CD4-positive, alpha-beta T cell treated with Interleukin-1 beta for 1 hour (primary cell): ENCODE measurements at places on chromosomes 5 and 9.
A peak's percentile ranks its signal among the peaks of the same experiment; 100 is the strongest.

DNA sequence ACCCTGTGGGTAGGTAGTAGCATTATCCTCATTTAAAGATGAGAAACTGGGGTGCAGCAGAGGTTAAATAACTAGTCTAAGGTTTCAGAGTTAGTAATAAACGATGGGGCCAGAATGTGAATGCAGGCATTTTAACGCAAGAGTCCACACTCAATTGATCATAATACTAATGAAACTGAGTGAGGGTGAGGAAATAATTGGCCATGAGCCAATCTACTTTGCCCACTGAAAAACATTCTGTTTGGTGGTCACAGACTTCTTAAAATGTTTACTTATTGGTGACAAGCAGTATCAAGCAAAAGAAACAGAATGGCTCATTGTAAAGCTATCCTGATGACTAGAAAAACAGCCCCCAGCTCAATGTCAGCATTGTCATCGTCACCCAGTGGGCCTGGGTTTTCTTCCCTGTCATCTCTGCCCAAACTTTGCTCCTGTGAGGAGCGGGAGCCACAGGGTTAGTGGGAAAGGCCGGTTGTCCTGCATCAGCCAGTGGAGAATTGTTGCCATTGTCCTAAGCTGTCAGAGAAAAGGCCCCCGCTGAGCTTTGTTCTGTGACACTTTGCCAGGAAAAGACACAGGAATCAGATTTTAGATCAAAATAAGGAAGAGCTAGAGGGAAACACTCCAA is 77.3 kb upstream of the MAN2A1 start:
- DNase-seq, result no peak

DNA sequence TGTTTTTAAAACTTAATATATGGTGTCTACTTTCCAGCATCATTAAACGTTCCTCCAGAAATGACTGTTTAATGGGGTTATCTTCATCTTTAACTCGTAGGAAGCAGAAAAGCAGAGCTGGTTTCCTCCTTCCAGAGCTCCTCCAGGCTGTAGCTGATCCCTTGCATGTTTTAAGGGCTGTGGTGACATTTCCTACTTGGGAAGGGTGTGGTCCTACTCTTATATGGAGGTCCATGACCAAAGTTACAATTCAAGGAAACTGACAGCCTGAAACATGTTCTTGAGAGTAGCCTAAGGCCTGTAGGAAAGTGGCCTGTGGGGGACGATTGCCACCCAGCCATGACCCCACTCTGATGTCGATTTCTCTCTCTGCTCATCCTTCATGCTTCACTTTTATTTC is 297.1 kb downstream of the GADD45G start:
- DNase-seq, result no peak

DNA sequence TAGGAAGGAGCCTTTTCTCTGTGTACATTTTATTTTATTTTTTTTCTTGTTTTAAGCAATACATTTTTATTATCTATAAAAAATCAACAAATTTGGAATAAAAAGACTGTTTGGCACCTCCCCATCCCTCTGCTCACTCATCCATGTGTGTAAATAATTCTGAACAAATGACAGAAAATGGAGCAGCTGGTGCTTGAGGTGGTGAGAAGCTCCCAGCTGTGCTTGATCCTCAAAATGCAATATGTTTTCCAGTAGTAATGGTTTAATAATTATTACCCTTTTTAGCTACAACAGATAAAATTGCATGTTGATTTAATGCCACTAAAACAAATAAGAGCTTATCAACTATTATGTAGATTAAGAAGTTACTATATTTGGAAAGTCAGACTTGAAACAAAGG is 132.5 kb downstream of the CDH18 start:
- DNase-seq, result no peak

GRCh38 chr5:156913719-156914370 is 49.2 kb downstream of the TIMD4 start:
- DNase-seq, result peak; percentile 43

- DNase-seq, result no peak
Measured at GRCh38 chr5:179825655-179826182, 5.0 kb downstream of the SQSTM1 start.

- DNase-seq, result no peak
Measured at GRCh38 chr9:13013991-13014883, 239.4 kb downstream of the LURAP1L start.

GRCh38 chr5:173745123-173745522 is 128.7 kb upstream of the BOD1 start:
- DNase-seq, result peak; percentile 65

DNA sequence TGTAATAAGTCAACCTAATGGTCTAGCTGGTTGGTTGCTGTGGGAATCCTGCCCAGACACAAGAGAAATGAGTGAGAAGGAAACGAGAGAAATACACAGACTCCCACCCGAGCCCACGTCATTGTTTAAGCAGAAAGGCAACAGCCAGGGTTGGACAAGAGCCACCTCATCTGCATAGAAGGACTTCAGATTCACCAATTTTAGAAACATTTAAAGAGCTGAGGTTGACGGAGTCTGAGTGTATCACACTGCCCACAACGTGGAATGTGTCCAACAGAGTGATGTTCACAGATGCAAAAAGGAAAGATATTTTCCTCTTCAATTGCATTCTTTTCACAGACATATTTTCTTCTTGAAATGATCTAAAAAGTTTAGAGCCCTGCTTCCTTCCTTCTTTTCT is 349.5 kb downstream of the AGTPBP1 start:
- DNase-seq, result no peak

DNA sequence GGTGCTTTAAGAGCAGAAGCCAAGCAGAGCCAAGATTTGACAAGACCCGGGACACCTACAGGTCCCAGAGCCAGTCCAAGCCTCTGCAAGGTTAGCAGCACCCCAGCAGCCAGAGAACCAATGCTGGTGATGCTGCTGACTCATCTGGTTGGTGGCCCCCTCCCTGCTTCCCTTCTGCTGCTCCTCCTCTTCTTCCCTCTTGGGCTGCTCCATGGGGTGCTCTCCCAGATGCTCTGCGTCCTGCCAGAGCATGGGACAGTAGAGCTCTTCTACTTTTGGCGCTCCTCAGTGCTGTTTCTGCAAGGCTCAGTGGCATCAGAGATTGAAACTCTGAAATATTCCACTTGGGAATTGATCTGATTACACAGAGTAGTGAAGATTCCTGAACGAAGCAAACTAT is 76.1 kb upstream of the SAP30L start:
- no peak for DNase-seq

- DNase-seq, result no peak
Measured at GRCh38 chr9:108395421-108395820, 460.4 kb downstream of the ACTL7B start.

- no peak for DNase-seq
Measured at GRCh38 chr9:107635803-107636174, 146.2 kb upstream of the KLF4 start.

DNA sequence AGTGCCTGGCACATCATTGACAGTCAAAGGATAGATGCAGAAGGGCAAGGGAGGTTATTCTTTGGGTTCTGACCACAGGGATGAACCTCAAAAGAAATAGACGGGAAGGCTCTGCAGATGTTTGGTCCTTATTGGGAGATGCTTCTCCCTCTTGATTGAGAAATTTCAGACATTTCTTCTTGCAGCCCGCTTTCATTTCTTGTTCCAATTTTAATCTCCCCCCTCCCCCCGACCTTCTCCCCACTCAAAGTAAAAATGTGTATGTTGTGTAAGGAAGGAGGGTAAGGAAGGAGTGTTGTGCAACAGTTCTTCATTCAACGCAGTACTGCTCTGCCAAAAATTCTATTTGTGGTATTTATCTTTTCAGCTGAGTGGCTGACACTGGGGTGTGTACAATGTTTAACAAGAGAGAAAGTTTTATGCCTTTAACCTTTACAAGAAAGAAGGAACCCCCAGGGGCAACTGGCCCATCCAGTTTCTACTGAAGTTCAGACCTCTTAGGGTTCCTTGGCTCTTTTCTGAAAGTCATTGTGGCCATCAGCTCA is 46.3 kb upstream of the TNFSF15 start:
- DNase-seq, result no peak

DNA sequence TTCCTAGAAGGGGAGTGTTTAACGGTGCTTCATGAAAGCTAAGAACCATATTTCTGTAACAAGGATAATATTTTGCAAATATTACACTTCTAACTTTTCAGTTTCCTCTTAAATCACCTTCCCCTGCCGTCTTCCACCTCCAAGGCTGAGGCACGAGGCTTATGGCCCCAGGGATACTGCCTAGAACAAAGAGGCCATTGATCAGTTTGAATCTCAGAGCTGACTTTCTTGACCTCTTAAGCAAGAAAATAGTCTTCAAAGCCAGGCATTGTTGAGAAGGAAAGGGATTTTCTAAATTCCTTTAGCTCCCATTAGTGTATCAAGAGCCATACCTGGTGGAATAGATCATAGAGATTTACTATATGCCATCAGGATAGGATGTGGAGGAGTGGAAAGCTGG is 566.2 kb downstream of the BNC2 start:
- no peak for DNase-seq

- peak; percentile 44 for DNase-seq
Measured at GRCh38 chr9:109010746-109011145, 2.6 kb downstream of the CTNNAL1 start.

DNA sequence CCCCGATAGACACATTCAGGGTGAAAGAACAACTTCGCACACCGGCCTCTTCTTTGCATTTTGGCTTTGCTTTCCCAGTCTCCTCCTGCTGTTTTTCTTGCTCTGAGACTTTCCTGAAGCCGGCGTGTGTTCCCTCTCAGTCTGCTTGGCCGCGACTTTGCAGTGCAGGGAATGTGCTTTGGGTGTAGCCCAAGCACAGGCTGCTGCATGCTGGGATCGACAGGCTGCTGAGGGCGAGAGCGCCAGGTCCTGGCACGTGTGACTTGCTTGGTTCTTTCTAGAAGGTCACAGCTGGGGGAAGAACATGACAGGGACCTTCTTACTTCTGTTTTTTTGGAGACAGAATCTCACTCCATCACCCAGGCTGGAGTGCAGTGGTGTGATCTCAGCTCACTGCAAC is 40.6 kb downstream of the TENT4A start:
- DNase-seq, result no peak

DNA sequence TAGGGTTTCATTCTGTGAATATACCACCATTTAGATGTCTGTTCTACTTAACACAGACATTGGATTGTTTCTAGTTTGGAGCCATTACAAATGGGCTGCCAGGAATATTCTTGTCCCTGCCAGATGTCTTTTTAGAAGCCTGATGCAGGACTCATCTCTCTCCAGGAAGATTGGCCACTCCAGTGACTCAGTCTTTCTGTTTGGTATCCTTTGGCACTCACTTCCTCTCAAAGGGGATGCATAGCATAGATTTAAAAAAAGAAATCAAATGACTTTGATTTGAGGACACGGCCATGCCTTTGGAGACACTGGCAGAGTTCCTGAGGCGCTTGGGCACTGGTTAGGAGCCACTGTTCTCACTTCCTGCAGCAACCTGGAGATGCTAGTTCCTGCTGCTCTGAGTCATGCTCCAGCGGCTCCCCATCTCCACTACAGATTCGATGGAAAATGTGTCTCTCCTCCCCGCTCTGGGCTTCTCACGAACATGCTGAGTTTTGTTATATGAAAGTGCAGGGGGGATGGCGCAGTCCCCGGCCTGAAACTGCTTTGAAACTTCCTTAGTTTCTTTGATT is 3.5 kb upstream of the ZNF366 start:
- DNase-seq, result no peak

GRCh38 chr5:114402206-114402605 is 40.3 kb downstream of the KCNN2 start:
- DNase-seq, result no peak

GRCh38 chr9:18847576-18848275 is 185.3 kb downstream of the SAXO1 start:
- DNase-seq, result no peak

- DNase-seq, result no peak
Measured at GRCh38 chr5:75710637-75711036, 6.6 kb downstream of the POC5 start.

- no peak for DNase-seq
Measured at GRCh38 chr5:10576790-10577189, 12.9 kb downstream of the ANKRD33B start.

DNA sequence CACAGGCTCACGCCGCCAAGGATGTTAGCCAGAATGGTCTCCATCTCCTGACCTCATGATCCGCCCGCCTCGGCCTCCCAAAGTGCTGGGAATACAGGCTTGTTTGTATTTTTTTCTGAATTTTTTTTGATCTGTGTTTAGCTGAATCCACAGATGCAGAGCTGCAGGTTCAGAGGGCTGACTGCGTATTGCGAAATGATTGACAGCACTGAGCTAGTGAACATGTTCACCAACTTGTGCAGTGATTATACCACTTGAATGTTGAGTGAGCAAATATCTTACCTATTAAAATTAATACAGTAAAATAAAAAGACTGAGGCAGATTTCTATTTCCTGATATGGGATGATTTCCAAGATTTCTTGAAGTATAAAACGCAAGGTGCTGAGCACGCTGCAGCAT is 123.1 kb upstream of the PHYKPL start:
- DNase-seq, result no peak

- no peak for DNase-seq
Measured at GRCh38 chr9:83299094-83299493, 236.2 kb upstream of the RASEF start.

- DNase-seq, result no peak
Measured at GRCh38 chr9:90131568-90131967, 511.1 kb downstream of the DIRAS2 start.

- no peak for DNase-seq
Measured at GRCh38 chr9:126701813-126702140, 88.0 kb downstream of the LMX1B start.

DNA sequence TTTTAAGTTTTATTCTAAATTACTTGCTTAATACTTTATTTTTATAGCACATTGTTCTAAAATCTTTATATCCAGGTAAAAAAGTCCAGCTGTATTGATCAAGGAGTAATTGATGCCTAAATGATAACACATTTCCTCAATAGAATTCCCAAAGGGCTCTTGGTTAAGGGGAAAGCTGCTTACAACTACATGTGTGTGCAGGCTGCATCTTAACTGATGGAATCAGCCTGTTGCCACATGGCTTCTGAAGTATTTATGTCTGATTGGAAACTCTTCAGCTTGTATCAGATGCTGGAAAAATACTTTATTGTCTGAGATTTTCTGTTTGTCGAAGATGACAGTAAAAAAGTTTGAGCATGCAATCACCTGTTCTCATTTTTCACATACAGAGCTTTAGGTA is 182.6 kb downstream of the FBXL7 start:
- no peak for DNase-seq

- DNase-seq, result no peak
Measured at GRCh38 chr9:17783227-17783626, 204.4 kb downstream of the SH3GL2 start.

GRCh38 chr5:115671939-115672338 is 46.1 kb upstream of the TMED7 start:
- DNase-seq, result no peak
